ENCODE measurements at places on chromosomes 12 and 14. TPM values are rescaled to one million over a fixed set of nuclear protein-coding genes. Genes with fewer than 3 reads are reported as not detected.

DNA sequence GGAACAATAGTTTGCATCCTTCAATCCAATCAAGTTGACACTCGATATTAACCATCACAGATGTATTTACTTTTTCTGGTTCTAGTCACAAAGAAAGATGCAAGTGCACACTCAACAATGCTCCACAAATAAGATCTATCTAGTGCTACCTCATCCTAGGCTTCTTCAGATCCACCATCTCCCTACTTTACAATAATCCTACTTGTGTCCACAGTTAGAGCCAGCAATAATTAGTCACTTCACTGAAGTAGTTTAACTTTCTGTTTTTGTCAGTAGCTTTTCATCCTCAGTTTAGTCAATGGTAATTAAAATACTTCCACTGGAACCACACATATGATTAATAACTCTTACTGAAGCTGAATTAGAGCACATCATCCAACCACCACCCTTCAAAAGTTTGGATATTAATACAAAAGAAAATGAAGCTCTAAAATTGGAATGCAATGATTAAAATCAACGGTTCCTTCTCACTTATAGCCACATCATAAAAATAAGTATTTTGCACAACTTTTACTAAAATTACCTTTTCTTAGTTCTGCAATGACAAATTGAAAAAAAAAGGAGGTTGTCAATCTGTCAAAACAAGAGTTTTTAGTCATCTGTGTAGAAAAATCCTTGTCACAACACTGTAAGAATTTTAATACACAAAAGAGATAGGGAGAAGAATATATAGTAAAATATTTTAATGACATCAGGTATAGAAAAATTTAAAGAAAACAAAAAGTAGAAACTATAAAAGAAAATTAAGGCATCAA is 28.2 kb upstream of the SNRPF start:
- H3K4me3 ChIP-seq: no peak overlapping the region
- no peaks in the 10 kb centered on the region for H3K4me1 ChIP-seq
- H3K27me3 ChIP-seq: peaks cover 5% of the 10 kb centered on the region

GRCh38 chr12:52356031-52356761 is 11.1 kb downstream of the KRT85 start:
- H3K36me3 ChIP-seq: no peaks in the 10 kb centered on the region
- H3K4me1 ChIP-seq: peaks cover 20% of the 10 kb centered on the region
- no peak overlapping the region for H3K27ac ChIP-seq
- DNase-seq: no peak
- H3K4me3 ChIP-seq: no peak overlapping the region

GRCh38 chr12:19972325-19973288 is 395.7 kb upstream of the PDE3A start:
- DNase-seq: no peak
- H3K4me3 ChIP-seq: no peak overlapping the region
- H3K27ac ChIP-seq: no peak overlapping the region
- H3K36me3 ChIP-seq: no peaks in the 10 kb centered on the region
- H3K27me3 ChIP-seq: no peaks in the 10 kb centered on the region

- H3K27ac ChIP-seq: no peak overlapping the region
- no peak overlapping the region for H3K4me3 ChIP-seq
- no peaks in the 10 kb centered on the region for H3K27me3 ChIP-seq
- H3K4me1 ChIP-seq: no peaks in the 10 kb centered on the region
These were observed 156.5 kb upstream of the C14orf180 start for GRCh38 chr14:104422837-104423681.

DNA sequence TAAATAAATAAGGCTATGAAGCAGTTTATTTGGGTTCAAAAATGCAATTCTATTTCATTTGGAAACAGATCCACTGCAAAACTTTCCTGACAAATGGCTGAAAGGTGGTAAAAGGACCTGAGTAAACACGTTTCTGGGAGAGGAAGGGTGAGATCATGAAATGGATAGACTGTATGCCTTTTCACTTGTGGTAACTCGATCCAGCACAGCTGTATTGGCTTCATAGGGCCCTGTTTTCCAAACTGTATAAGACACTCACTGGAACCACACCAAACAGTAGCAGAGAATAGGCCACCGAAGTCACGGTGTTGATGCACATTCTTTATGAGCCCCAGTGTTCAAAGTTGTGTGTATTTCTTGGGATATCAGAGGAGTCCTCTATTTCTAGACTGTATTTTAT is 325.2 kb upstream of the DIO2 start:
- no peak overlapping the region for H3K4me3 ChIP-seq
- DNase-seq: no peak
- H3K36me3 ChIP-seq: no peaks in the 10 kb centered on the region
- H3K27me3 ChIP-seq: no peaks in the 10 kb centered on the region

DNA sequence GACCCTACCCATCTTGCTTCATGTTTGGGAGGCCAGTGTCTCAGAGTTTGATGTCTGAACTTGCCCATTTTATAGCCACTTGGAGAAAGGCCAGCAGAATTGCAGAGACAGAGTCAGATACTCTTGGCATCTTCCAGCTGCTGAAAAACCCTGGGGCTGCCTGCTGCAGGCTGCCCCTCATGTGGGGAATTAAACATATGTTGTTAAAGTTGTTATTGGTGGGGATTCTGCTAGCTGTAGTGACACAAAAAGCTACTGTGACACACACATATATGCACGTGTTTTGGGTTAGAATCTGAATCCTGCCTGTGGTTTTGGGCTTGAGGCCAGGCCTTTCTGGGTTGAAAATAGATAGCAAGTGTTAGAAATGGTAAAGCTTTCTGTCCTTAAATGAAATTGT is 1288.4 kb downstream of the AACS start:
- no peak for DNase-seq
- H3K36me3 ChIP-seq: no peaks in the 10 kb centered on the region
- no peak overlapping the region for H3K27ac ChIP-seq
- no peaks in the 10 kb centered on the region for H3K27me3 ChIP-seq
- H3K4me1 ChIP-seq: no peaks in the 10 kb centered on the region

- DNase-seq: no peak
- no peaks in the 10 kb centered on the region for H3K36me3 ChIP-seq
- no peaks in the 10 kb centered on the region for H3K27me3 ChIP-seq
- H3K4me3 ChIP-seq: no peak overlapping the region
These were observed 319.4 kb downstream of the KCNC2 start for GRCh38 chr12:74890237-74890599.

DNA sequence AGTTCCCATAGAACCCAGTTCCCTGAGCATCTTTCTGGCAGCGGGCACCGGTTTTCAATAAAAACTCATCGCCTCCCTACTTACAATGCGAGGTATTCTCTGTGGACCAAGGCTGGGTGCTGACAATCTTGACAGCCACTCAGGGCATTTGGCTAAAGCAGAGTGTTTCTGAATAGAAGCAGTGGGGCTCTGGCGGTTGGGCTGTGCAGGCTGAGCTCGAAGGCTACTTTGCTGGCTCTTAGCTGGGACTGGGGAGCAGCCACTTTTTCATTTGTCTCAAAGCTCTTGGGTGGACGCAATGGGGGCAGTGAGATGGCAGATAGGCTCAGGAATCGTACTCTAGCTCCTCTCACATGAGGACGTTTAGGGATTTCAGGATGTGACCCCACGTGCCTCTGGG is 151.8 kb downstream of the UNC79 start:
- H3K4me1 ChIP-seq: no peaks in the 10 kb centered on the region
- H3K27me3 ChIP-seq: peaks cover 2% of the 10 kb centered on the region
- H3K27ac ChIP-seq: no peak overlapping the region

DNA sequence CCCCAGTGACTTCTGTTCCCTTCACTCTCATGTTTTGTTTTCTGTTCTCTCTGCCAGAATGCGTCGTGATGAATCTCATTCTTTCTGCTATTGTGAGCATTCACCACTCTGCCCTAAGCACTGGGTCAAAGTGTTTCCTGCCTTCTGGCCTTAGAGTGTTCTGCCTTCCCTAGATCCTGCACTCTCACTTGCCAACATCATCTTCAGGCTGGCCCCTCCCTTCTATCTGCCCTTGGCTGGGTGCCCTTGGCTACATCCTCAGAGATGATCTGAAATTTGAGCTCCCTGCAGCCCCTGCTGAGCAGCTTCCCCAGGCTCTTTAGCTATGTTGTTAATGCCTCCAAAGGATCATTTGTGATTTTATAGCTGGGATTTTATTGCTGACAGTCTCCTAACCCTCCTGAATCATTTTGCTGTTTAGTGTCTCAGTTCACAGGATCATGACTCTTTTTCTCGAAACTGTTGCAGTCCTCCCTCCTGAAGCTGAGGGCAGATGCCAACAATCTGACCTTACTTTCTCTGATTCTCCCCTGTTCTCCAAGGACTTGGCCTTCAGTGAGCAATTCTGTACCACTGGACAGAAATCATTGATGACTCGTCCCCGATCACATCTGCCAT is 4.5 kb downstream of the DHRS2 start:
- no peaks in the 10 kb centered on the region for H3K27me3 ChIP-seq
- no peaks in the 10 kb centered on the region for H3K4me1 ChIP-seq
- no peaks in the 10 kb centered on the region for H3K36me3 ChIP-seq
- no peak overlapping the region for H3K4me3 ChIP-seq
- no peak for DNase-seq

DNA sequence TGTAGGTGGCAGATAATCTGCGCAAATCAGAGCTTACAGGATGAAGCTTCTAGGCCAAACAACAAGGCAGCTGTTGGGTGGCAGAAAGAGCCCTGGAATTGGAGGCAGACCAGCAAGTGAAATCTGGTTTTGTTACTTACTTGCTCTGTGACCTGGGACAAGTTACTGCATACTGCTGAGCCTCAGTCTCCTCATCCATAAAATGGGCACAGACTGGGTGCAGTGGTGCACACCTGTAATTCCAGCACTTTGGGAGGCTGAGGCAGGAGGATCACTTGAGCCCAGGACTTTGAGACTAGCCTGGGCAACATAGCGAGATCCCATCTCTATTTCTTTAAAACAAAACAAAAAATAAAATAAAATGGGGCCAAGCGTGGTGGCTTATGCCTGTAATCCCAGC is 31.4 kb upstream of the COX6A1 start:
- H3K36me3 ChIP-seq: no peaks in the 10 kb centered on the region
- H3K4me1 ChIP-seq: no peaks in the 10 kb centered on the region
- H3K4me3 ChIP-seq: no peak overlapping the region
- no peak for DNase-seq
- no peak overlapping the region for H3K27ac ChIP-seq
- H3K27me3 ChIP-seq: peaks cover 3% of the 10 kb centered on the region

CSRP2 gene
- total RNA-seq: 0.44 TPM

NFATC4 gene
- 7.9 TPM for total RNA-seq

EEF1AKMT3 gene
- 1.3 TPM for total RNA-seq

NTF3 gene
- total RNA-seq: not detected

Data from B cell (primary cell).